ENCODE measurements at places on chromosomes 2 and 18. TPM values are rescaled to one million over a fixed set of nuclear protein-coding genes. Genes with fewer than 3 reads are reported as not detected.

Gene MC2R
- not detected for total RNA-seq

Gene PSMA8
- total RNA-seq, result not detected

Gene DSC2
- 20.9 TPM for total RNA-seq

Gene ARPC2
- total RNA-seq, result 138 TPM

Gene HOXD10
- 0.16 TPM for total RNA-seq

Gene ONECUT2
- 10.5 TPM for total RNA-seq

Gene VWC2L
- total RNA-seq, result 11.5 TPM

Gene SETBP1
- total RNA-seq, result 52.0 TPM

Gene USP40
- 73.1 TPM for total RNA-seq

Gene ACADL
- 3.7 TPM for total RNA-seq

Gene CCDC102B
- total RNA-seq, result 61.4 TPM

Gene LRRC30
- 0.49 TPM for total RNA-seq
